ENCODE measurements at places on chromosomes 12 and 14.

GRCh38 chr12:122752464-122753318 lies at the start of gene DENR:
DENR (plus strand) TSS chr12:122752824; CDS start chr12:122753702, 878 bp downstream.
- peak; percentile 98 for DNase-seq

- DNase-seq, result no peak
These were observed 73.0 kb upstream of the ATF1 start for GRCh38 chr12:50690925-50691324.

GRCh38 chr12:128825835-128826234 lies 2.1 kb upstream of the SLC15A4 start:
- no peak for DNase-seq

DNA sequence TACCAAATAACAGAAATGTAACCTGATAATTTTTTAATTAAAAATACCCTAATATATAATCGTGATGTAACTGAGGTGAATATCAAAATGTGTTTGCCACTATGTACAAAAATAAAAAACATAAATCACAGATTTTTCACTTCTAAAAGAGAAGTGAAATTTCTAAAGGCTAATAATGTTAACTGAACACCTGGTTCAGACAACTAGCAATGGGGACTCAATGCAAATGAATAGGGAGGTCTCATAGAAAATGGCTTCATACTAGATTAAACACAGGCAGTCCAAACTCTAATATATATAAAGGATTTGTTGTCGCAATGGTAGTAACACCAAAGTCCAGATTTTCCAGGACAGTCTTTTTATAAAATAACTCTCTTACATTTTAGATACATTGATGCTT lies 365.4 kb upstream of the ATP2B1 start:
- no peak for DNase-seq

GRCh38 chr12:67939611-67940010 lies 49.6 kb upstream of the IFNG-AS1 start:
- no peak for DNase-seq

- no peak for DNase-seq
These were observed 359.3 kb downstream of the ADGRD1 start for GRCh38 chr12:131312793-131313545.

DNA sequence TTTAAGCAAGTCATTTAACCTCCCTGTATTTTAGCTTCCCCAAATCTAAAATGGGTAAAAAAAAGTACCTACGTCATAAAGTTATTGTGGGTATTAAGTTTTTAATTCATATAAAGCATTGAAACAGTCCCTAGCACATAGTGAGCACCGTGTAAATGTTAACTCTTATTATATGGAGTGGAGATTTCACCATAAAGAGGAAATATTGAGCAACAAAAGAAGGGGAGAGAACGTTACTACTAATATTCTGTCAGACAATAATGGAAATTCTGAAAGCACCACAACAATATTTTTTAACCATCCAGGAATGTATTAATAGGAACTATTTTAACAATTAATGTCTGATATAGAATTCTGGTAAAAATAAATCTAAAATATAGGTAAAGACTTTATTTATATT lies 7.8 kb upstream of the CD163L1 start:
- no peak for DNase-seq

GRCh38 chr14:38546932-38547551 lies 291.1 kb upstream of the CLEC14A start:
- DNase-seq, result no peak

- DNase-seq, result peak; percentile 96
These were observed at the start of gene NR4A1 for GRCh38 chr12:52050758-52051541. NR4A1 (plus strand) TSS chr12:52051442; CDS start chr12:52054329, 2,887 bp downstream.

- no peak for DNase-seq
These were observed 12.6 kb upstream of the OR8S1 start for GRCh38 chr12:48512855-48513254.

- peak; percentile 30 for DNase-seq
These were observed 43.8 kb upstream of the TSPAN11 start for GRCh38 chr12:30882706-30883105.

- no peak for DNase-seq
These were observed 11.4 kb upstream of the ASCL1 start for GRCh38 chr12:102946042-102946441.

- no peak for DNase-seq
These were observed 527.5 kb downstream of the TMTC2 start for GRCh38 chr12:83214185-83214584.

DNA sequence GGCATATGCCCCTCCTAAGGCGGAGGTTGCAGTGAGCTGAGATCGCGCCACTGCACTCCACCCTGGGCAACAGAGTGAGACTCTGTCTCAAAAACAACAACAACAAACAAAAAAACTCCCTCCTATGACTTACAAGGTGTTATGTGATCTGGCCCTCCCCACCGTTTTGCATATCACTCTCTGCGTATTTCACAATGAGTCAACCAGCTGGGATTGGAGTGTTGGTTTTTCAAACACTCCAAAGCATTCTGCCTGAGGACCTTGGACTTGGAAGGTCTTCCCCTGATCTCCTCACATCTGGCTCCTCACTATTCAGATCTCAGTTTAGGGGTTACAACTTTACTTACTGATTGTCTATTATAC lies 14.0 kb downstream of the MANSC1 start:
- DNase-seq, result no peak

DNA sequence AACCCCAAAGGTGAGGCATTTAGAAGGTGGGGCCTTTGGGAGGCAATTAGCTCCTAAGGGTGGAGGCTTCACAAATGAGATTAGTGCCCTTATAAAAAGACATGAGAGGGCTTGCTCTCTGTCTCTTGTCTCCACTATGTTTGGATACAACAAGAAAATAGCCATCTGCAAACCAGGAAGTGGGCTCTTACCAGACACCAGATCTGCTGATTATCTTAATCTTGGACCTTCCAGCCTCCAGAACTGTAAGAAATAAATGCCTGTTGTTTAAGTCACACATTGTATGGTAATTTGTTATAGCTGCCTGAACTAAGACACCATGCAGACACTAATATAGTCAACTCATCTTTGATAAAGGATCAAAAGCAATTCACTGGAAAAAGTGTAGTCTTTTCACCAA lies 34.4 kb downstream of the TMEM116 start:
- DNase-seq, result no peak

GRCh38 chr14:50542941-50543418 lies 10.6 kb upstream of the MAP4K5 start:
- peak; percentile 58 for DNase-seq

DNA sequence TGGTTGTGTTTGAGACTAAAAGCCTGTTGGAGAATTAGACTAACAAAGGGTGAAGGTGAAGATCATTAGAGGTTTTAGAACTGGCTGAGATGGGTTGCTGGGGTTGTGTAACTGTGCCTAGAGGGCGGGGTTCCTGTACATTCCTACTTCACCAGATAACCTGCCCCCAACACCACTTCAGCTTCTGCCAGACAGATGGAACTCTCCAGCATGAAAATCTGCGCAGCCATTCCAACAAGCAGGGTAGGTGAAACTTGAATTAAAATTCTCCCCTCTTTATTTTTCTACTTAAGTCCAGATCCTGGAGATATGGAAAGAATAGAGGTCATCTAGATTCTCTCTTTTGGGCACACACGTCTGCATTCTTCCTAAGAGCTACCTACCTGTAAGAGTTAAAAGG lies 6.0 kb downstream of the FOXG1 start:
- DNase-seq, result no peak

- DNase-seq, result no peak
These were observed 9.6 kb upstream of the ART4 start for GRCh38 chr12:14852880-14853279.

DNA sequence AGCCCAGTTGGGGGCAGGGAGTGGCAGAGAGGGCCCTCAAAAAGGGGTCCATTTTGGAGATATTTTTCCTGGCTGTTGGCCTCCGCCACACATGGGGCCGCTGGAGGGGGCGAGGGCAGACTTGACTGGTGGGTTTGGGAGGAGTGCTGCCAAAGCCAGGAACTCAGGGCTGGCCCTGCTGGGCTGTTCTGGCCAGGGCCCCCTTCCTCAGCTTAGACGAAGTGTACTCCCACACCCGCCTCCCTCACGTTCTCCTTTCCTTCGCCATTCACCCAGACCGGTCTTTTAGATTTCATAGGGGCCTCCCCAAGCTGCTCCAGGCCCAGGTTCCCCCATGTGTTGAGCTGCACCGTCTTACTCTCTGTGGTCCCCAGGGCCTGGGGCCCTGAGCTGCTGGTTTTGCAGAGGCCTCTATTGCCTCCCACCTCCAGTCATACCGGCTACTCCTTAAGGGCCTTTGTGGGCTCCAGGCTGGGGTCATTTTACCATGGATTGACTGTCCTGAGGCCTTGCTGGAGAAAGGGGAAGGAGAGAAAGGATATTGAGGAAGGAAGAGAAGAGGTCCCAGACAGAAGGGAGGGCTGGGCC lies 1.3 kb downstream of the KRT7 start:
- DNase-seq, result no peak

DNA sequence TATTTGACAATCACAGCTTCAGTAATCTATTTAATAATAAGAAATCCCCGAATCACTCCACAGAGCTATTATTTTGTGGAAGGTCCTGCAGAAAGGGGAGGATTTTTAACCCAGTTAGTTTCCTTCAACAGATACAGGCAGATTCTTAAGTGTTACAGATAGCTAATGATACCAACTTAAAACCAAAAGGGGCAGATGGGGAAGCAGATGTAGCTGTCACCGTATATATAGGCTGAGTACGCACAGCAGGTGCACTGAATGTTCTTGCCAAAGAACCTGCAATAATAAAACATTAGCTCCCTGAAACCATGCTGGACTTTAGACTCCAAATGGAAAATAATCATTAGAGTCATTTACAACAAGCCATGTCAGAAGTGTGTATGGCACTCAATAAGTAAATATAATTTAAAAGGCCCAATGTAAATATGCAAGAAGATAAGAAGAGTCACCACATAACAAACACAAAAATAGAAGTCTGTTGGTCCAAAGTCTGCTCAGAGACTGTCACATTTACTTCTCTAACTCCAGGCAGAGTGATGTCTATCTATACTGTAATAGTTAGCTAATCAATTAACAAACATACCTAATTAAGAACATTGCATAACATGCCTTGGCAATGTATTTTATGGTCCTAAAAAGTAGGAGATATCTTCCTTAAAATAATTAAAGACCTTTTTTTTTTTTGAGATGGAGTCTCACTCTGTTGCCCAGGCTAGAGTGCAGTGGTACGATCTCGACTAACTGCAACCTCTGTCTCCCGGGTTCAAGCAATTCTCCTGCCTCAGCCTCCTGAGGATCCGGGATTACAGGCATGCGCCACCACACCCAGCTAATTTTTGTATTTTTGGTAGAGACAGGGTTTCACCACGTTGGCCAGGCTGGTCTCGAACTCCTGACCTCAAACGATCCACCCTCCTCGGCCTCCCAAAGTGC lies 78.8 kb downstream of the SEC23A start:
- no peak for DNase-seq

- DNase-seq, result no peak
These were observed 42.2 kb upstream of the FOS start for GRCh38 chr14:75236467-75236866.

GRCh38 chr14:21860172-21860571 lies 186.6 kb upstream of the OR4E1 start:
- peak; percentile 10 for DNase-seq

DNA sequence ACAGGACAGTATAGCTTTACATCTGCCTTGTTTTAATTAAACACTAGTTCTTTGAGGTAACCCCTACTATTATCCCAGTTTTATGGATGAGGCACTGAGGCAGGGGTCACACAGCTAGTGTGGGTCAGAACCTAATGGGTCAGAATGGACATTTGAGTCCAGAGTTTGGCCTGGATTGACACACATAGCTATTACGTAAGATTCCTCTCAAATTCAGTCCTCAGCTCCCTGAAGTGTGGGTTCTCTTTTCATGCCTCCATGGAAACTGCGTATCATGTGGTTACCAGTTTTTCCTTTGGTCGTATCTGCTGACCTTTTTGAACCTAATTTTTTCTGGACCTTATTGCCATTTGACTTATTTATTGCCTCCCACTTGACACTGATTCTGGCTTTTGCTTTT lies 40.4 kb downstream of the PSEN1 start:
- DNase-seq, result no peak

- DNase-seq, result peak; percentile 68
These were observed 813.1 kb upstream of the NOVA1 start for GRCh38 chr14:27410981-27411380.

- no peak for DNase-seq
These were observed 19.2 kb downstream of the CLIP1 start for GRCh38 chr12:122403115-122403770.

GRCh38 chr12:4472046-4472445 lies 26.4 kb upstream of the FGF6 start:
- no peak for DNase-seq

DNA sequence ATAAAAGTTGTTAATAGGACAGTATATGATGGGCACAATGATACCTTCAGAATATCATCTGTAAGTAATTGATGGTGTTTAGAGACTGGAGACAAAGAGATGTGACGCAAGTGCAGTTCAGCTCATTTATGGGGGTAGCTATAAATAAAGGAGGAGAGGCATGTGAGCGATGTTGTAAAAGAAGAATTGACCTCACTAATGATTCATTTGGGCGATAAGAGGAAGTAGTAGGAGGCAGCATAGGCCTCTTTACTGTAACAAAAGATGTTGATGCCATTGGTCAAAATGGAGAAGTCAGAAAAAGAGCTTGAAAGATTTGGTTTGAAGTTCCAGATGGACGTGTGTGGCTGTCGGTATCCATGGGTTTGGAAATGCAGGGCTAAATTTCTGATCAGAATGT lies 70.0 kb downstream of the FLRT2 start:
- peak; percentile 26 for DNase-seq

- DNase-seq, result peak; percentile 11
These were observed 16.9 kb downstream of the PLEKHD1 start for GRCh38 chr14:69501423-69501838.

DNA sequence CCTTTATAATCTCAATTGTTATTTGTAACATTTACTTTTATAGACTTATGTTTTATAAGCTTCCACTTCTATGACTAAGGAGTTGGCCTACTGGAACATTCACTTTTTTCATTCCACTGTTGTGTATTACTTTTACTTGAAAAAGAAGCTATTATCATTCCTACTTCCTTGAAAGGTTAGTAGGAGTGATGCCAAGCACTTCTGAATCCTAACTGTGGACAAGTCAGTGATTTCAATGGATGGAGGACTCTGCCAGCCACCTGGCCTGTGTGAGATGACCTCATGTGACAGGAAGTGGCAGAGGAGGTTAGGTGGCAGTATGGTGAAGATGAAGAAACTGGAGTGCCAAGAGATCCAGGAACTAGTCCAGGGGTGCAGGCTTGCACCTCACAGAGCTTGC lies 46.0 kb downstream of the TECPR2 start:
- DNase-seq, result no peak

- peak; percentile 49 for DNase-seq
These were observed 323.3 kb downstream of the CCER1 start for GRCh38 chr12:90631591-90632212.

GRCh38 chr12:49055978-49056754 lies 4.4 kb downstream of the KMT2D start:
- DNase-seq, result peak; percentile 72

- DNase-seq, result no peak
These were observed 8.3 kb upstream of the STAT6 start for GRCh38 chr12:57119294-57120085.

DNA sequence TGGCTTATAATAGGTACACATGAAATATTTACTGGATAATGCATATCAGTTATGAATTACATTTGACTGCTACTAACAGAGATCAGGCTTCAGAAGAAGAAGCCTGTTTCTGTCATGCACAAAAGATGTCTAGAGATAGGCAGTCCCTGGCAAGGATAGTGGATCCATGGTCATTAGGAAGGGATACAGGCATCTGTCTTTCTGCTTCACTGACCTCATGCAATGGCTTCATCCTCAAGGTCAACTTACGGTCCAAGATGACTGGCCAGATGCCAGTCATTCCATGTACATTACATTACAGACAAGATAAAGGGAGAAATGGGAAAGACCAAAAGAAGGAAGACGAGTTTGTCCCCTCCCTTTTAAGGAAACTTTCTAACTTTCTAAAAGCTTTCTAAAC lies 94.0 kb downstream of the NUAK1 start:
- DNase-seq, result peak; percentile 66

GRCh38 chr14:74649167-74649566 lies 37.1 kb upstream of the LTBP2 start:
- DNase-seq, result no peak
